B cell (primary cell): ENCODE measurements at places on chromosomes 4 and X. TPM values are rescaled to one million over a fixed set of nuclear protein-coding genes. Genes with fewer than 3 reads are reported as not detected.

DNA sequence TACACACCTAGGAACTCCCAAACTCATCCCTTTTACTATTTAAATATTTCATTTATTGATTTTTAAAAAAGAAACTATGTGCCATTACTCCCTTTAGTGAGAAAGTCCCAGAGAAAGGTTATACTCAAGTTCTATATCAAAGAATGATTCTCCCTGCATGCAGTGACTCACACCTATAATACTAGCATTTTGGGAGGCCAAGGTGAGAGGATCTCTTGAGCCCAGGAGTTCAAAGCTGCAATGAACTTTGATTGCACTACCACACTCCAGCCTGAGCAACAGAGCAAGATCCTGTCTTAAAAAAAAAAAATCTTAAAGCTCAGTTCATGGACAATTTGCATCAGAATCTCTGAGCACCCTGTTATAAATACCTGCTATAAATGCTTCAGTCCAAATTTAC lies 9.2 kb upstream of the RBPJ start:
- no peak for DNase-seq

DNA sequence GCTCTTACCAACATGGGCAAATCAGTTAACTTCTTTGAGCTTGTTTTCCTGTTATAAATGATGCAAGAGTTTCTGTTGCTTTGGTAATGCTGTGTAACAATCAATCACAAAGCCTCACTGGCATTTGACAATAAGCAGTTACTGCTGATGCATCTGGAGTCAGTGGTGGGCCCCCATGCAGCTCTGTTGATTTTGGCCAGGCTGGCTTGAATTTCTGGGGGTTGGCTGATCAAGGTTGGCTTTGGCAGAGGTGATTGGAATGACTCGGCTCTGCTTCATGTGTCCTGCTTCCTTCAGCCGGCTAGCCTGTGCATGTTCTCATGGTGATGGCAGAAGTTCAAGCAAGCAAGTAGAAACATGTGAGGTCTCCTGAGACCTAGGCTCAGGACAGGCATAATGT lies 90.4 kb downstream of the PHEX start:
- DNase-seq = no peak

- DNase-seq = no peak
These were observed 8.6 kb downstream of the DAPP1 start for GRCh38 chr4:99825272-99825671.

GRCh38 chrX:27555514-27555913 lies 34.6 kb upstream of the DCAF8L2 start:
- DNase-seq = no peak

CT45A10 gene
- not detected in 2 replicates for polyA plus RNA-seq

GPR143 gene
- not detected in 2 replicates for polyA plus RNA-seq

KANTR gene
- polyA plus RNA-seq = 6.7 and 7.8 TPM in 2 replicates

MGARP gene
- polyA plus RNA-seq = 0.28 TPM in 1 of 2 replicates, not detected in the other

- no peak for DNase-seq
These were observed 38.6 kb downstream of the TMEM150C start for GRCh38 chr4:82523179-82523578.

DNA sequence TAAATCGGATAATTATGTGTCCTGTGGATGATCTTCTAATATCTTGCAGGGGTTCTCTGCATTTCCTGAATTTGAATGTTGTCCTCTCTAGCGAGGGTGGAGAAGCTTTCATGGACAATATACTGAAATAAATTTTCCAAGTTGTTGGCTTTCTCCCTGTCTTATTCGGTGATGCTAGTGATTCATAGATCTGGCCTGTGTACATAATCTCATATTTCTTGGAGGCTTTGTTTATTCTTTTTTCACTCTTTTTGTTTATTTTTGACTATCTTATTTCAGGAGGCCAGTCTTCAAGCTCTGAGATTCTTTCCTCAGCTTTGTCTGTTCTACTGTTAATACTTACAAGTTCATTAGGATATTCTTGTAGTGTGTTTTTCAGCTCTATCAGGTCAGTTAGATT lies 20.7 kb upstream of the CLGN start:
- DNase-seq = no peak

- DNase-seq = no peak
These were observed 406.2 kb downstream of the MAPK10 start for GRCh38 chr4:85953651-85954018.

GRCh38 chrX:118802857-118803256 lies 20.8 kb upstream of the ZCCHC12 start:
- no peak for DNase-seq
